ENCODE measurements at places on chromosomes 7 and 10.

DNA sequence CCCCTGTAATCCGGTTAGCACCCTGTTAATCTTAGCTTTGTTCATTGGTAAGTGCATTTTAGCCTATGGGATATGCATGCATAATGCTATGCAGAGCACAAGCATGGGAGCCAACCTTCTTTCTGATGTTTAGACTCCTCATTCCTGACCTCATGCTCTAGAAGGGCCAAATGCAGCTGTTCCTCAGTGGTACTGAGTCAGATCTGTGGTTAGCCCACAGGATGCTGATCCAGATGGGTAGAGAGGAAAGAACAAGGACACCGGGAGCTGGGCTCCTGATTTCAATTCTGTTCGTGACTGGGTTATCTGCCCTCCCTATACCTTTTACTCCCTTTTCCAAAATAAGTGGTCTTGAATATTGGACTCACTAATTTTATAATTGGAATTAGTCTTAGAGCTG lies 31.7 kb upstream of the C10orf90 start:
- no peak for DNase-seq

DNA sequence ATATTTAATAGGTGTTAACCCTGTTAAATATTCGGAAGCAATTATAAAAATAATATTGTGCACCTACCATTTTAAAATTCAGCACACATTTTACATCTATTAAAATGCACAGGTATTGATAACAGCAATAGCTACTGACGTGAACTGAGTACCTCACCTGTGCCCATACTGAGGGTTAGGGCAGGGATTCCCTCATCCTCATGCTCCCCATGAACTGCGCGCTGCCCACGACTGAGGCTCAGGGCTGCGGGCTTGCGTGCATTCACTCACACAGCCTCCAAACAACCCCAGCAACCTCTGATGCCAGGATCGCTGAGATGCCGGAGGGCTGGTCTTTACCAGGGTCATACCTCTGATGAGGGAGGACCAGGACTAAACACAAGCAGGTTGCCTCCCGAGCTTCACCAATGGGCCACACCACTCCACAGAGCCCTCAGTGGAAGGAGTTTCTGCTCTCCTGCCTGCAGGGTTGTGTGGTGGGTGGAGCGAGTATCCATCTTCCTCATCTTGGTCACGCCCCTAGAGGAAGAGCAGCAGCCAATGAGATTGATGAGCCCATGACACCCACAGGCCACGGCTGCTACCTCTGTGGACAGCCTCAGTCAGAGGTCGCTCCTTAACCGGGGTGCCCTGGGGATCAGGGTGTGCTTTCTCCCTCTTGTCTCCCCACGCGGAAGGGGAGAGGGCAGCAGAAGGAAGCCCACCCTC lies 478.3 kb downstream of the TNS3 start:
- DNase-seq = no peak

- DNase-seq = peak; percentile 0
Measured at GRCh38 chr7:114819616-114820362, 102.1 kb upstream of the MDFIC start.

DNA sequence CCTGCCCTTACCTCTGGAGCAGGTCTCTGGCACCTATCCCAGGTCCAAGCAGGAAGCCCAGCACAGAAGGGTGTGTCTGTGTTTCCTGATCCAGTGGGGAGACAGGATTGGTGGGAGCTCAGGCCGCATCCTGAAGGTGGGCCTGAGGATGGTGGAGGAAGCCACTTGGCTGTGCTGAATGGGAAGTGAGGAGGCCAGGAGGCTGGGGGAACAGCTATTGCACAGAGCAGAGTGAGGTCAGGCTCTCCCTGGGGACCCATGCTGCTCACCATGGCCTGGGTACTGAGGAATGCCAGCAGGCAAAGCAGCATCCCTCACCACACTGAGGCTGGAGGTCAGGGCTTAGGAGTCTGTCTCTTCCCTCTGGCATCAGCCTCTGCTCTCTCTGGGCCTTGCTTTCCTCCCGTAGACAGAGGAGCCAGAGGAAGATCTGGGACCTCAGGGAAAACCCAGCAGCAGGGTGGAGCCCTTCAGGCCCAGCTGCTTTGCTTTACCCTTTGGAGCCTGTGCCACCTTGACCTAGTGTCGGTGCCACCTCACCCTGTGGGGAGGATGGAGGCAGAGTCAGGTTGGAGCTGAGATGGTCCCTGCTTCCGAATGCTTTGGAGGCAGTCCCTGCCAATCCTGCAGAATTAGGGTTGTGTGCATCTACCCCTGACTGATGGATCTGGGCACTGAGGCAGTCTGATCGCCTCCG lies 39.0 kb downstream of the CDH23 start:
- no peak for DNase-seq

DNA sequence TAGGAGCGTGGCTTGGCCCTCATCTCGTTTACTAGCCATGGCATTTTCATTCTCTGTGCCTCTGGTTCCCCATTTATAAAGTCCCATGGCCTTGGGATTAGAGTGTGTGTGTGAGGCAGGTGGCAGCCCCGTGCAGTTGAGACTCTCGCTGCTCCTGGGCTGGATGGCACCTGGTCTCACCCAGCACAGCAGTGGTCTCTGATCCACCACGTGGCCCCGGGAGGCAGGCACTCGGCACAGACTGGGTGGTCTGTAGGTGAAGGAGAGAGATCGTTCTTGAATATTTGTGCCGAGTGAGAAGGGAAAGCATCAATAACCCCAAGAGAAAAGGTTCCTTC lies 50.4 kb downstream of the CALML3 start:
- no peak for DNase-seq

DNA sequence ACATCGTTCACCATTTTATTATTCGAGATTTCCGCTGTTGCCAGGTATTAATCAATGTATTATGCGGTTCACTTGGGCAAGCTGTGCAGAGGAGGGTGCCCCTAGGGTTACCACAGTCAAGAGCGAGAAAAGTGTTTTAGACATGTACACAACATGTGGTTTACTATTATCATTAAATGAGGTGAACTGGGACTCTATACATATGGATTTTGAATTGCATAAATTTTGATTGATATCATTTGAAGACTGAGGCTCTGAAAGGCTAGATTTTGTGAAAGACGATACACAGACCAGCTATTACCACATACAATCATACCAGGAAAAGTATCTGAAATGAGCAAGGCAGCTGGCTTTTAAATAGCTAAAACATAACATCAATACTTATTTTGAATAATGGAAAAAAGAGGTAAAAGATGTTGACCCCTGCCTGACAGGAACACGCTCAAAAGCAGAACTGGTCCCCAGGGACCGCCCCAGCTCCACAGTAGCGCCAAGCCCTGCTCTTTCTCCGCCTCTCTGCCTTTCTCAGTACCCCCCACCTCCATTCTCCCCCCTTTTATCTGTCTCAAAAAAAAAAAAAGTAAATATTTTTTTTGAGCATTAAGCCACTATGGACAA lies 413.4 kb upstream of the MKI67 start:
- DNase-seq = no peak

DNA sequence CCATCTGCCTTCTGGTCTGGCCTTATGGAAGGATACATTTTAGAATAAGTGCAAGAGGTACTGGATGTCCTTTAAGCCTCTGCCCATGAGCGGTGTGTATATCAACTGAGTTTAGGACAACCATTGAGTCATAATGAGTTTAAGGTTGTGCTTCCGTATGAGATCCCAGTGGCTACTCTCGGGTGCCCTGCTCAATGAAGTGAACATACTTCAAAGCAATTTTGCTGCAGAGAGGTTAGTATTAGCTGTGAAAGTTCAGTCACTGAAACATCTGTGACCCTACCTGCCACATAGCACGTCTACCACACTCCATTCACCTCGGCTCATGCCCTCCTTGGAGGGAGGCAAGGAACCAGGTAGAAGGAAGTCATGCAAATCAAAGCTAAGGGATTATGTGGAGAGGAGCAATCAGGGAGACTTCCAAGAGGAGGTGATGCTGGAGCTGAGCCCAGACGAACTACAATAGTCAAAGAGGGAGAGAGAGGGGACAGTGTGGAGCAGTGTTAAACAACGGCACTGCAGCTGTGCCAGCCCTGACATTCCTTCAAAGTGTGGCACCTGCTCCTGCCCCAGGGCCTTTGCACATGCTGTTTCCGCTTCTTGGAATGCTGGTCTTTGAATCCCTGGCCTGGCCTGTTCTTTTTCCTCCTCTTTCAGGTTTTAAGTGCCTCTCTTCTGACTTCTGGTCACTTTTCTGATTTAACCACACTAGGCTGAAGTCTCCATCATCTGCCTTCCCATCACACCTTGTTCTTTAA lies 25.4 kb downstream of the BTBD16 start:
- no peak for DNase-seq

- DNase-seq = no peak
Measured at GRCh38 chr10:132140167-132140925, 46.4 kb upstream of the DPYSL4 start.

GRCh38 chr10:30738416-30738815 lies 108.9 kb upstream of the LYZL2 start:
- no peak for DNase-seq

DNA sequence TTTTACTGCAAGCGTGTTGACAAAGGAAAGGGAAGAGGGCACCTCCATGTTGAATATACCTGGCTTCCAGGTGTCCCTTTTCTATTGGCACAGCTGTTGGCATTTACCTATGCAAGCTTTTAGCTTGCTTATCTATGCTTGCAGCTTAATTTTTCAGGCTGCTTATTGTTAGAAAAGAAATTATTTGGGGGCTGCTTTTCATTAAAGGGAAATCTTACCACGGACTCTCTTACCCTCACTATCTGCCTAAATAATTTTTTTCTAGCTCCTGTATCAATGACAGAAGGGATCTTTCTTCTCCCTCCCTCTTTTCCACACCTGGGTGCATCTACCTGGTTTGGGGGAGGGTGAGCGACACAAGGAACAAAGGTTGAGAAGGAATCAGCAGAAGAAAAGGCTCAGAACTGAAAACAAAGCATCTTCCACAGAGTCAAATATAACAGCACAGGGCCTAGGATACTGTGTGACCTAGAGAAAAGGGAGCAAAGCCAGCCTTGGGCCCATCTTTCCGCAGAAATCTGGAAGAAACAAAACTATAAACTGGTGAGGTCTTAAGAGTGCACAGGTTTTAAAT lies 15.2 kb upstream of the GJC3 start:
- no peak for DNase-seq

Measured in HTR-8/SVneo (cell line).